ENCODE measurements at places on chromosomes 1 and 21.

GRCh38 chr1:27560268-27561123 lies 43.4 kb downstream of the AHDC1 start:
- DNase-seq: no peak

GRCh38 chr1:210688512-210689234 lies 360.0 kb downstream of the HHAT start:
- no peak for DNase-seq

DNA sequence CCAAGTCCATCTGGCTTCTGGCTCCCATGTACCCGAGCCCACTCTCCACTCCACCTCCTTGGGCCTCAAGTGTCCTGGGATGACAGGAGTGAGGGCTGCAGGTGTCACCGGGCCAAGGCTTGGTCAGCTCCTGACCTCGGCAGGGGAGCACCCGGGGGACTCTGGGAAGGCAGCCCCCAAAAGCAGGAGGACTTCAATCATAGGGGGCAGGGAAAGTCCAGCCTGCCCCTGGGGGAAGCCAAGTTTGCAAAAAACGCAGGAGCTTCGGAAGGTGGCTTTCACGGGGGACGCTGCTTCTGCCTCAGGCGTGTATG lies 56.8 kb downstream of the KCNAB2 start:
- DNase-seq: no peak

DNA sequence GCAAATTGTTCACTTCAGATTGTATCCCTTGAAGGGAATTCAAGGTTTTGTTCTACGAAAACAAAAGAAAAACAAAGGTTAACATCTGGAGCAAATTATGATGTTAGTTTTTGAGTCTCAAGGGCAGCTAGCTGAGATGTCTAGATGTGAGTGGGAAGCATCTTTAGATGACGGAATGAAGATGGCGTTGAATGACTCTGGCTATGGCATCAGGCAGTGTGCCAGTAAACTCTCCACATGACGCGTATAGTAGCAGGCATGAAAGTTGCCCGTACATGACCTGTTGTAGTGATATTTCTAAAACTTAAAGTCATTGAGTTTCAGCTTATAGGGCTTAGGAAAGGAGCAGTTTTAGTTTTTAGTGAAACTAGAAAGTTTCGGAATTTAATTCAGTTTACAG lies 12.3 kb upstream of the SDC3 start:
- DNase-seq: no peak

- peak; percentile 48 for DNase-seq
These were observed 8.2 kb upstream of the TARBP1 start for GRCh38 chr1:234486858-234487840.

DNA sequence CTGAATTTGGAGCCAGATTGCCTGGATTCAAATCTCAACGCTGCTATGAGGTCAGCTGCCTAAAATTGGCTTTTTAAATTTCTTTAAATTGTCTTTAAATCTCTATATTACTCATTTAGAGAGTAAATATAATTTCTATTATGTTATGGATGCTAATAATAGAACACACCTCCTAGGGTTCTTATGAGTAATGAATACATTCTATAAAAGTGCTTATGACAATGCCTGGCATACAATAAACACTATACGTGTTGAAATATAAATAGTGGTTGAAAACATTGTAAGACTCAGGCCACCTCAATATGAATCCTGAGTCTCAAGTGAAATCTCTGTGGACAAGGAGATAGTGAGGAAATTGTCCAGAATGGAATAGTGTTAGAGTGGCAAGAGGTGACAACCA lies 31.0 kb upstream of the PHGDH start:
- no peak for DNase-seq

DNA sequence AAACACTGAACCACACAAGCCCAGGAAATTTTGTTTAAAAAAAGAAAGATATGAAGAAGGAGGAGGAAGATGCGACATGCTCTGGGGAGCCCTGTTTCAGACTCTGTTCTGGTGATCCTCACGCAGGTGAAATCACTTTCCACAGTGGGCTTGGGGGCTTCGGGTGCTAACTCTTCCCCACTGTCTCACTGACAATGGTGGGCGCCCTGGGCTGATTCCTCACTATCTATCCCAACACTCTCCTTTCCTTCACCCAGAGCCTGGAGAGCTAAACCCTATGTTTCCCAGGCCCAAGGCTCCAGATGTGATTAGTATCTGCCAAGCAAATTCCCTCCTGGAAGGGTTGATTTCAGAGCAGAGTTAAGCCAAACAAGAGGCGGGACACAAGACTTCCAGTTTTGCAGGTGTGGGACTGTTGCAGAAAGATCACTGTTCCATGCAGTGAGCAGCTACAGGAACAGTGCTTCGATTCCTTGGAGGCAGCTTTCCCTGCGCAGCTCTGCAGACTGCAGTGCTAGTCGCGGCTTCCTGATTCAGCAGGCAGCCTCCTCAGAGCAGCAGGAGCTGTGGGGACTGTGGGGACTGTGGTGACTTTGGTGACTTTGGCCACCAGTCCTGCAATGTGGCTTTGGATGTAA lies 168.3 kb downstream of the RHOU start:
- DNase-seq: no peak
